ENCODE measurements at places on chromosomes 2 and 18.

GRCh38 chr2:133569286-133569830 lies 1.1 kb upstream of the NCKAP5 start:
- no peak overlapping the region for H3K27ac ChIP-seq
- 0 out of 2 replicates have a peak, but pooled peaks cover 2% of the 10 kb centered on the region for H3K27me3 ChIP-seq
- no peaks in the 10 kb centered on the region for H3K4me1 ChIP-seq
- H3K36me3 ChIP-seq: no peaks in the 10 kb centered on the region
- DNase-seq: no peak

GRCh38 chr18:65610939-65611338 lies 139.9 kb upstream of the CDH7 start:
- no peak for DNase-seq
- H3K27me3 ChIP-seq: no peaks in the 10 kb centered on the region
- no peak overlapping the region for H3K4me3 ChIP-seq
- H3K27ac ChIP-seq: no peak overlapping the region
- H3K4me1 ChIP-seq: no peaks in the 10 kb centered on the region

DNA sequence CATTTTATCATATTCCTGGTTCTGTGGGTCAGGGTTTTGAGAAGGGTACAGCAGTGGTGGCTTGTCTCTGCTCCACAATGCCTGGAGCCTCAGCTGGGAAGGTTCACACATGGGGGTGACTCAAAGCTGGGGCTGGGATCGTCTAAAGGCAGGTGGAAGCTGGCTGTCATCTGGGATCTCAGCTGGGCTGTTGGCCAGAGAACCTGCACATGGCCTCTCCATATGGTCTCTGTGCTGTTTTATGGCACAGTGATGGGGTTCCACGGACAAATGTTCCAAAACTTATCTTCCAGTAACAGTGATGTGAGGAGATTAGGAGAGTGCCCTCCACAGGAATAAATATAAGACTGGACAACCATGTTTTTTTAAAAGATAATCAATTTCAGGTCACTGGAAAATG lies 191.4 kb downstream of the SS18 start:
- no peak overlapping the region for H3K4me3 ChIP-seq
- 0 out of 2 replicates have a peak, but pooled peaks cover 3% of the 10 kb centered on the region for H3K4me1 ChIP-seq
- no peak overlapping the region for H3K27ac ChIP-seq
- DNase-seq: no peak
- H3K27me3 ChIP-seq: no peaks in the 10 kb centered on the region
- no peaks in the 10 kb centered on the region for H3K36me3 ChIP-seq

GRCh38 chr18:41938445-41938844 lies 16.6 kb upstream of the PIK3C3 start:
- H3K4me3 ChIP-seq: no peak overlapping the region
- no peaks in the 10 kb centered on the region for H3K27me3 ChIP-seq
- no peaks in the 10 kb centered on the region for H3K4me1 ChIP-seq
- no peak overlapping the region for H3K27ac ChIP-seq
- DNase-seq: no peak

GRCh38 chr18:48782381-48782861 lies 168.3 kb downstream of the SMAD7 start:
- H3K27me3 ChIP-seq: no peaks in the 10 kb centered on the region
- H3K36me3 ChIP-seq: no peaks in the 10 kb centered on the region
- H3K4me3 ChIP-seq: no peak overlapping the region
- no peak for DNase-seq
- peaks cover 67% of the 10 kb centered on the region for H3K4me1 ChIP-seq

DNA sequence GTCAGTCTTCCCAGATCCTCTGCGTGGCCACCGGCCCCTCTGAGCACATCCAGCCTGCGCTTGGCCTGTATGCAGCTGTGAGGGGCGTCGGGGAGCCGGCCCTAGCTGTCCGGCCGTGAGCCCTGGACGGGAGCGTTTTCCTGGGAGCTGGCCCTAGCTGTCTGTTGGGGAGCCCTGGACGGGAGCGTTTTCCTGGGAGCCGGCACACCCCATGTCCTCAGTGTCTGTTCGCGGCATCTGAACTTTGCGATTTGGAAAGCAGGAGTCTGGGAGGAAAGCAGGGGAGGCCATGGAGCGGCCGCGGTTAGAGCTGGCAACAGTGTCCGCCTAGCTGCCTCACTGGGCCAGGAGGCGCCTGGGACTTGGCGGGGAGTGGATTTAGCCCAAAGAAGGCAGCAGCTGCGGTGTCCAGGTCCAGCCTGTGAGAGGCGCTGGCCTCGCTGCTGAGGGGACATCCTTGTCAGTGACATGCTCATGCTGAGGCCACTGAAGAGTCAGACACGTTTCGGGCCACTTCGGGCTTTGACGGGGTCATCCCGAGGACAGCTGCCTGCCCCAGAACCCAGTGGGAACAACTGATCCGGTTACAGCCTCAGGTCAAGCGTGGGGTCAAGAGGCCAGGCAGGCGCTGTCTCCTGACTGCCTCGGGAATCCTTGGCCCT lies 75.8 kb downstream of the KCNG2 start:
- no peak for DNase-seq
- H3K27me3 ChIP-seq: no peaks in the 10 kb centered on the region
- H3K4me3 ChIP-seq: no peak overlapping the region
- no peaks in the 10 kb centered on the region for H3K36me3 ChIP-seq

- no peak overlapping the region for H3K27ac ChIP-seq
- no peaks in the 10 kb centered on the region for H3K27me3 ChIP-seq
- H3K36me3 ChIP-seq: no peaks in the 10 kb centered on the region
- H3K4me1 ChIP-seq: no peaks in the 10 kb centered on the region
- H3K4me3 ChIP-seq: no peak overlapping the region
These were observed 9.9 kb upstream of the CDK15 start for GRCh38 chr2:201796478-201796865.

- H3K27me3 ChIP-seq: no peaks in the 10 kb centered on the region
- no peak for DNase-seq
- no peaks in the 10 kb centered on the region for H3K36me3 ChIP-seq
- no peak overlapping the region for H3K4me3 ChIP-seq
- H3K4me1 ChIP-seq: peaks cover 3% of the 10 kb centered on the region
These were observed 8.1 kb downstream of the KYNU start for GRCh38 chr2:142885543-142885942.

GRCh38 chr2:240929364-240930095 lies 23.4 kb downstream of the CROCC2 start:
- H3K4me1 ChIP-seq: no peaks in the 10 kb centered on the region
- H3K36me3 ChIP-seq: no peaks in the 10 kb centered on the region
- no peak overlapping the region for H3K4me3 ChIP-seq
- no peak overlapping the region for H3K27ac ChIP-seq
- no peak for DNase-seq
